Dermis blood vessel endothelial cell (primary cell): ENCODE measurements at places on chromosomes 6 and 20. TPM values are rescaled to one million over a fixed set of nuclear protein-coding genes. Genes with fewer than 3 reads are reported as not detected.

The MCCD1 gene
- not detected in 2 replicates for total RNA-seq

The PSORS1C1 gene
- 0.17 and 4.7 TPM in 2 replicates for total RNA-seq

The RIPOR2 gene
- total RNA-seq, result under 0.01 TPM in 1 of 2 replicates, not detected in the other

The RPP21 gene
- total RNA-seq, result 17.5 and 26.9 TPM in 2 replicates

The SMIM28 gene
- total RNA-seq, result not detected in 2 replicates

The BTN3A1 gene
- total RNA-seq, result 21.7 and 25.0 TPM in 2 replicates

The COL21A1 gene
- total RNA-seq, result 0.05 and 0.34 TPM in 2 replicates

The CGA gene
- total RNA-seq, result not detected in 2 replicates

The DIDO1 gene
- total RNA-seq, result 47.5 and 56.2 TPM in 2 replicates

DNA sequence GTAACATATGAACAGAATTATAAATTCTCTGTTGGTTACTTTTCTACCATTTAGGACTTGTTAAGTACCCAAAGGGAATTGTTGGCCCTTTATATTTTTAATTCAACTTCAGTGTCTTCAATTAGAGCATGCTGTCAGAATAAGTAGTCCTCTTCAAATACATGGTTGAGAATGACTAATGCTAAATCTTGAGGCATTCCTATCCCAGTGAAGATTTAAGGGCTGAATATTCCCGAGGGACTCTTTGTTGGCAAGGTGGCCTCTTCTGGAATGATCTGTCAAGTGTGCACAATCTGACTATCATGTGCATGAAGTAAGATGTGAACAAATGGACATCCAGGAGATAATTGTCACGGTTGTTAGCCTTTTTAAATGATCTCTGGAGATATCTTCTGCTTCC is 421.7 kb downstream of the BMP2 start:
- no peak for DNase-seq

GRCh38 chr20:1868856-1869255 is 26.4 kb upstream of the SIRPA start:
- DNase-seq, result no peak

DNA sequence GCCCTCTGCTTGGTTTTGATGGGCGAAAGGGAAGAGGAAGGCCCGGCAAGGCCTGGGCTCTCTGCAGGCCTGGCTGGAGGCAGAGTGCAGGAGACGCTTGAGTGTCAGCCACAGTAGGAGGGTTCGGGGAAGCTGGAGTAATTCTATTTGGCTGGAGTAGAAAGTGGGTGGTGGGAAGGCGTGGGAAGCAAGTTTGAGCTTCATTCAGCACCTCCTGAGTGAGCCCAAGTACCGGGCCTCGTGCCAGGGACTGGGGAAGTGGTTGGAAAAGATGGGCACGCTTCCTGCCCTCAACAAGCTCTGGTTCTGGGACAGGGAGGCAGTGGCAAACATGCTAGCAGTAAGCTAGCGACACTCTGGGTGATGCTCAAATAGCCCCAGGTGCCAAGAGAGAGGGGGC is 72.5 kb downstream of the DLGAP4 start:
- DNase-seq, result no peak

GRCh38 chr20:58906894-58907293 is 54.4 kb downstream of the GNAS start:
- DNase-seq, result peak; percentile 91

DNA sequence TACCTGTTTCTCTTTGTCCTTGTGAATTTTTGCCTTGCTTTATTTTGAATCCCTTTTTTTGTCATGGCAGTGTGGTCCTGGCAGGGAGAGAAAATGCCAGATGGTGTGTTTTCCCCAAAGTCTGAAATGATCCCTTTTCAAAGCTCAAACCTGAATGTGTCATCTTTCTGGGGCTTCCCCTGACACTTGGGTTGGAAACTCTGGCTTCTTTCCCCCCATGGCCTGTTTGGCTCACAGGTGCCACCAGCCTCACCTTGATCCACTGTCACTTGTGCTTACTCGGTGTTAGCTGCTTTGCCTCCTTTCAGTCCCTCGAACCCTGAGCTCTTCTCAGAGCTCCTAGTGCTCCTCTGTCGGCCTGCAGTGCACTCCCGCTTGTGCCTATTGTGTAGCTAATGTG is 22.3 kb downstream of the MYBL2 start:
- DNase-seq, result no peak

DNA sequence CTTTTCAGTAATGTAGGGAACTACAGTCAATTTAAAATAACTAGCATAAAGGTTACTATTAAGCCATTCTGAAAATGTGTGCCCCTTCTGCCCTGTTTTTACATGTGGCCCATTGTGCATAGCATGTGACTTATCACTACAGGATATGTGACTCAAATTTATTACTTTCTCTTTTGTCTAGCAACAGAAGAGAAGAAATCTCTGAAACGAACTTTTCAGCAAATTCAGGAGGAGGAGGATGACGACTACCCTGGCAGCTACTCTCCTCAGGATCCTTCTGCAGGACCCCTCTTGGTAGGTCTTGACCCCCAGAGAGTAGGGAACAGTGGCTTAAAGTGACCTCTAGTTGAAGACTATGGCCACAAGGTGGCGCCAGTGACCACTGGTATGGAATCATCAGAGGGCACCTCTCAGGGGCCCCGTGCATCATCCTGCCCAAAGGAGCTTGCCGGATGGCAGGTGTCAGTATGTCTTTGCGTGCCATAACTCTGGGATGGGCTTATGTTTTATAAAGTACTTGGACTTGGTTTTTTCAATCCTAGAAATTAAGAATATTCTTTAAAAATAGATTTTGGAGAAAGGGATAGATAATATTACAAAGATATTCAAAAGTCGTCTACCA is 23.9 kb downstream of the RPRD1B start:
- peak; percentile 88 for DNase-seq

DNA sequence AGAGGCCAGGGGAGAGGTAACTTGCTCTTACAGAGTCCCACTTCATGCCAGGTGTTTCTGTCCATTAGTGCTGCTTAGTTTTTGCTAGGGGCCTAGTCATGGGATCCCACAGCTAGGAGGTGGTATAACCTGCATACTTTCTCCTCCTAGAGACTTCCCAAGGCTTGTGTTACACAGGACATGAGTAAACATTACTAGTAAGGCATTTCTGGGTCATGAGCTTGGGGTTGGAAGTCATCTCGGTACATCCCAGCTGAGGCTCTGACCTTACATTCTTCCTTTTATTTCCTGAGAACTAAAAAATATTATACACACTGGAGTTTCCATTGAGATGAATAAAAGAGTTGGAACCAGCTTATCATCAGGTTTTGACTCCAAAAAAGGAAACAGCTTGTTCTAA is 20.9 kb upstream of the PNPLA1 start:
- peak; percentile 67 for DNase-seq

DNA sequence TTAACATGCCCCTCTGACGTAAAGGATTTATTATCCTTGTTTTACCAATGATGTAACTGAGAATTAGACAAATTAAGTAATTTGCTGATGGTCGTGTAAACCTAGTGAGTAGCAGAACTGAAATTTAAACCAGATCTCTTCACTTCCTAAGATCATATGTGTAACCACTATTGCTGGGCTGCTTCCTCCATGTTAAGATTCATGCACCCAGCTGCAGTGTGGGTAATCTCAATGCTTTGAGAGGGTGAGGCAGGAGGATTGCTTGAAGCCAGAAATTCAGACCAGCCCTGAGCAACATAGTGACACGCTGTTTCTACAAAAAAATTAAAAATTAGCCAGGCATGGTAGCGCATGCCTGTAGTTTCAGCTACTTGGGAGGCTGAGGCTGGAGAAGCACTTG is 97.9 kb downstream of the L3MBTL3 start:
- no peak for DNase-seq

GRCh38 chr6:71491844-71492243 is 203.2 kb downstream of the OGFRL1 start:
- DNase-seq, result no peak

- no peak for DNase-seq
These were observed 491.4 kb upstream of the POU3F2 start for GRCh38 chr6:98343004-98343403.

- no peak for DNase-seq
These were observed 73.0 kb downstream of the RNGTT start for GRCh38 chr6:88890394-88890793.

GRCh38 chr6:167797011-167797471 is 29.7 kb upstream of the AFDN start:
- DNase-seq, result peak; percentile 5

DNA sequence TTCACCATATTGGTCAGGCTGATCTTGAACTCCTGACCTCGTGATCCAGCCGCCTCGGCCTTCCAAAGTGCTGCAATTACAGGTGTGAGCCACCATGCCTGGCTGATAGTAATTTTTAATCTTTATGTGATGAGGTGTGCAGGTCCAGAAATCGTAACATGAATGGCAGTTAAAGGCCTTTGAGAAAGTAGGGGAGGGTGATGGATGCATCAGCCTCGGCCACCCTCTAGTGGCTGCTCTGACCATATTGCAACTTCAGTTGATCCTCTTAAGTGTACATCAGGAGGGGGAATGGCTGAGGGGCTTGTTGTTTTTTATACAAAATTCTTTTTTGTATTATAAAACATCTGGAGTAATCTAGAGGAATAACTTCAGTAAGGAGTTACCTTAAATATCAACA is 193.0 kb downstream of the ZFAND3 start:
- DNase-seq, result peak; percentile 77

GRCh38 chr20:1345030-1345755 is 16.3 kb upstream of the SDCBP2 start:
- no peak for DNase-seq

GRCh38 chr6:27890445-27891319 is 21.5 kb downstream of the OR2B2 start:
- peak; percentile 94 for DNase-seq

DNA sequence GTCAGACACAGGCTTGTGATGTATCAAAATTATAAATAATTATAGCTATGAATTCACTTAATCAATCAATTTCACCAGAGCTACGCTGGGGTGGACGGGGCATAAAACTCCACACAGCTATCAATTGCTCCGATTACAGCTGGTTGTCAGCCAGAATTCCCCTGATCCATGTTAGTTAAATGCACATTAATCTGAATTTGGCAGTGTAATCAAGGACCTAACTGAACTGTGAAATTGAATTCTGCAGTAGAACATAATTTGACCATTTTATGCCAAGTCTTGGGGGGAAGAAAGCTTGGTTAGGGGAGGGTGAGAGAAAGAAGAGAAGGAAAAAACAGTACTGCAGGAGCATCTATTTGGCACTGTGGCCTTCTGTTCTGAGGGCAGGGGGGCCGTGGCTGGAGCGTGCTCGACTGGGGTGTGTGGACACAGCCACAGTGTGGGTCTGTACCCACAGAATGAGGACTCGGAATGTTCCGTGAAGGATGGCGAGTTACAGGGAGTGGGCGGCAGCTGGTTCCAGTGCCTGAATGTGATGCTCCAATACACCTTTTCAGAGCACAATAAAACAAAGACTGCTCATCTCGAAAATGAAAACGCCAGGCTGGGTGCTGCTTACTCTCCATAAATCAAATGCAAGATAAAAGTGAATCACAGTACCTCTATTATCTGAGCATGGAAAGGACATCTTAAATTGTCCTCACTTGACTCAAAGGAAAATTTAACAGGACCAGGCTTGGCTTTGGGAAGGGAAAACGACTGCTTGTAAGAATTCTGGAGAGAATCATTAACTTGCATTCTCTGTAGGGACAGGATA is 59.2 kb downstream of the LAMP5 start:
- DNase-seq, result no peak

- no peak for DNase-seq
These were observed 271.6 kb upstream of the RIN2 start for GRCh38 chr20:19486446-19486845.

DNA sequence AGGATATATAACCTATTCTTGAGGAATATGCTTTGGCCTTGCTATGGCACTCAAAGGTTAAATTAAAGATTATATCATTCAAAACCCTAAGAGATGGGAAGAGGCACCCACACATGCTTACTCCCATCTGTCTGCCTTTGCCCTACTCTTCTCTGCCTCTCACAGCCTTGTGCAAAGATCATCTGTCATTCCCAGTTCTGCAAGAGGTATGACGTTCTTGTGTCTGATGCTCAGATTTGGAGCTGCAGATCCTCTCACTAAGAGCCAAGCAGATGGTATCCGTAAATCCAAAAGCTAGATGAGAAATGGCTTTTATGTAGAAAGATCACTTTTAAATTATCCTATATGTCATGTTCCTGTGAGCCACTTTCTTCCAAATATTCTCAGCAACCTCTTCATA is 112.0 kb downstream of the GPR63 start:
- no peak for DNase-seq

DNA sequence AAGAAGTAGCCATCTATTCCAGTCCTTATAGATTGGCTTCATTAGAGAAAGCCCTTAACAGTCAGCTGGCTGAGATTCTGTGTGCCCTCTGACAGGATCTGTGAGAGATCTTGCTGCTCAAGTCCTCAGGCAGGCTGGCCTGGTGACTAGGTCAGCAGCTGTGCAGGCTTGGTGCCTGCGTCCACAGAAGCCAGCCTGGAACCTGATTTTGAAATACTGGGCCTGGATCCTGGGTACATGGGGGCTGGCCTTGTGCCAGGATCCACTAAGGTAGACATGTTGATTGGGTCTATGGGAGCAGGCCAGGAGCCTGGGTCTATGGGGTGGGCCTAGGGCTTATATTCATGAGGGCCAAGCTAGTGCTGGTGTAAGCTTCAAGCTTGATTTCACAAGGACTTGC is 381.8 kb upstream of the MARCKS start:
- DNase-seq, result no peak

GRCh38 chr6:25354078-25354932 is 75.1 kb downstream of the CARMIL1 start:
- DNase-seq, result no peak

DNA sequence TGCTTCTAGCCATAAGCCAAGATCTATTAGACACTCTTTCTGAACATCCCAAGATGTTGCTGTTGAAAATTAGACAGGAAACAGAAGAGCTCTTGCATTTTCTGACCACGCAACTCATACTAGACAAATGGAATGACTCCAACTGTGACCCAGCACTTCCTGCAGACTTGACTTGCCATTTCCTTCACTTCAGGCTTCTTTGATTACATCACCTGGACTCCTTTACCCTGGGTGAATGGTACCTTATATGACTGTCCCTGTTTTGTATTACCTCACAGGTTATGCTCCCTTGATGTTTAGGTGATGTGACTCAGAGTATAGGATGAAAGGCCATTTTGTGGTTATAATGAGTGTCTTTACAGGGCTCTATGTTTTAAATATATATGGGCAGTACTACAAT is 236.1 kb downstream of the BMP2 start:
- DNase-seq, result no peak

DNA sequence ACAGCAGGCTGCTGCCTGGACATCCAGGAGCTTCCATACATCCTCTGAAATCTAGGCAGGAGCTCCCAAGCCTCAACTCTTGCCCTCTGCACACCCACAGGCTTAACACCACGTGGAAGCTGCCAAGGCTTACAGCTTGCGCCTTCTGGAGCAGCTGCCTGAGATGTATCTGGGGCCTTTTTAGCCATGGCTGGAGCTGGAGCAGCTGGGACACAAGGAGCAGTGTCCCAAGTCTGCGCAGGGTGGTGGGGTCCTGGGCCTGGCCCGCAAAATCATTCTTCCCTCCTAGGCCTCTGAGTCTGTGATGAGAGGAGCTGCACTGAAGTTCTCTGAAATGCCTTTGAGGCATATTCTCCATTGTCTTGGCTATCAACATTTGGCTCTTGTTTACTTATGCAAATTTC is 255.0 kb downstream of the DLL1 start:
- no peak for DNase-seq
